ENCODE measurements at places on chromosomes 3 and 15.
A peak's percentile ranks its signal among the peaks of the same experiment; 100 is the strongest.

- no peak for DNase-seq
Measured at GRCh38 chr3:149850787-149851584, 38.0 kb downstream of the RNF13 start.

GRCh38 chr15:68407886-68408881 is 23.8 kb downstream of the ITGA11 start:
- DNase-seq: no peak

DNA sequence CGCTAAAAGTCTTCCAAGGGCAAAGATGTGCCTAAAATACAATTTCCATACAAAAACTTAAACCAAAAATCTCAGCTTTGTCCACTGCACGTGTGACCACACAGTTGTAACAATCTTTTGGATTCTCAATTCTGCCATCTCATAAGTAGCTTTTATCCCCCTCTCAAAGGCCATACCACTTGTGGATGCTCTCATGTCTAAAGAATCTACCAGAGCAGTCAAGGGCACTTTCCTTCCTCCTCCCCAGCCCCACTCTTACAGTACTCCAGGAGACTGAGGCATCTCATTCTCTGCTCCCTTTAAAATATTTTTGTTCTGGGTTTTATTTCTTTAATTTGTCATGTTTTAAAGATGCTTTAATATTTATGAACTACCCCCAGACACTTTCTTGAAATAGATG is 102.3 kb upstream of the PFN2 start:
- DNase-seq: no peak

- DNase-seq: no peak
Measured at GRCh38 chr3:13301286-13301987, 118.7 kb downstream of the NUP210 start.

DNA sequence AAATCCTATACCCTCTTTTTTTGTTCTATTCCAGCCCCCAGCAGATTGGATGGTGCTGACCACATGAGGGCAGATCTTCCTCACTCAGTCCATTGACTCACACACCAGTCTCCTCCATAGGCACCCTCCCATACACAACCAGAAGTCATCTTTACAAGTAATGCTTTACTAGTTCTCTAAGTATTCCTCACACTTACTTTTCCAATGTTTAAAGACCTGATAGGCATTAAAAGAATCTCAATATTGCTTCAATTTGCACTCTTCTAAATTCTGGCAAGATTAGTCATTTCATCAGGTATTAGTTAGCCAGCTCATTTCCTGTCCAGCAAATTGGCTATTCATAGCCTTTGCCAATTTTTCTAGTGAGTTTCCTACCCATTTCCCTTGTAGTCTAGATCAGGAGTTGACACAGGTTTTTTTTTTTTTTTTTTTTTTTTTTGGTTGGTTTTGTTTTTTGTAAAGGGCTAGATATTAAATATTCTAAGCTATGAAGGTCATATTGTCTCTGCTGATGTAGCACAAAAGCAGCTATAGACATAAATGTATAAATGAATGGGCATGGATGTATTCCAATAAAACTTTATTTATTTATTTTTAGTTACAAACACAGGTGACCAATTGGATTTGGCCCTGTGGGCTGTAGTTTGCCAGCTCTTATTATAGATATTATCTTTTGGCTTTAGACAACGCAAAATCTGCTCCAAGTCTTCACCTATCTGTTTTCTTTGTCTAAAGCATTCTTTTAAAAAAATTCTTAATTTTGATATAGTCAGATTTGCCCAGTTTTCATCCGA is 76.1 kb downstream of the ABHD5 start:
- no peak for DNase-seq

DNA sequence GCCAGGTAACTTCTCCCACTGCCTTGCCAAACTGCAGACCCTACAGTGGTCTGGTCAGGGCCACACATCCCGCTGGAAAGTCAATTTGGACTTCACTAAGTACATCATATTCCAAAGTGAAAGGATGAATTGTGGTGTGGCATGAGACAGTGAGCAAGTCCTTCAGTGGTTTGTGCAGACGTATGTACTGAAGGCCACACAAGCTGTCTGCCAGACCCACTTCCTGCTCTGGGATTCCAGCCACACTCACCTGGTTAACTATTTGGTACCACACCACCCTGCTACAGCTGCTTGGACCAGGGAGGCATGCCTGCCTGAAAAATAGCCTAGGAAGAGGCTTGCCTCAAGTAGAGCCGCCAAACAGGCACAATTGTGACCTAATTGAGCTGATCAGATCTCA is 94.1 kb upstream of the STRIT1 start:
- no peak for DNase-seq

DNA sequence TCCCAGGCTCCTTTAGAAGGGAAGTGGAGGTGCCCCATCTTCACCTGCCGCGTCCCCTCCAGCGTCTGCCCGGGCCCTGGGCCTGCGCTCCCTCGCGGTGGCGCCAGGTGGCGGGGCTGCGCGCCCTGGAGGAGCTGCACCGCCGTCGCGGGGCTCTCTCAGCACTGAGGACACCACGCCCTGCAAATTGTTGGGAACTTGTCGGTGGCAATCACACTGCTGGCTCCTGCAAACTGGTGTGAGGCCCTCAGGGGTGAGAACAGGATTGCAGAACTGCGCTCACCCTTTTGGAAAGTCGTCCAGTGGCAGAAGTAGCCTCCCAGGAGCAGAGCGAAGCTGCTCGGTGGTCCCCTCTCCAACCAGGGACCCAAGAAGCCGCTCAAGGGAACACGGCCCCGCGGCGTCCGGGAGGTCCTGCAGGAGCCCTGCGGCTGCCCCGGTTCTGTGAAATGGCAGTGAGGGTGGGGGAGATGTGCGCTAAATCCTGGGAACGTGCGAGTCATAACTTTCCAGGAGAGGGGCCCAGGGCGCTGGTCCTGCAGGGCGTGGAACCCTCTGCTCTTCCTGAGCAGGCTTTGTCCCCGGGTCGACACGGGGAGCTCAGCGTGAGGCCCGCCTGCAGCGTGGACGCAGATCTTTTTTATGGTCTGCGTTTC is 995 bp upstream of the LRRK1 start:
- DNase-seq: peak; percentile 27

GRCh38 chr15:51931638-51932037 is 39.9 kb downstream of the LEO1 start:
- no peak for DNase-seq

DNA sequence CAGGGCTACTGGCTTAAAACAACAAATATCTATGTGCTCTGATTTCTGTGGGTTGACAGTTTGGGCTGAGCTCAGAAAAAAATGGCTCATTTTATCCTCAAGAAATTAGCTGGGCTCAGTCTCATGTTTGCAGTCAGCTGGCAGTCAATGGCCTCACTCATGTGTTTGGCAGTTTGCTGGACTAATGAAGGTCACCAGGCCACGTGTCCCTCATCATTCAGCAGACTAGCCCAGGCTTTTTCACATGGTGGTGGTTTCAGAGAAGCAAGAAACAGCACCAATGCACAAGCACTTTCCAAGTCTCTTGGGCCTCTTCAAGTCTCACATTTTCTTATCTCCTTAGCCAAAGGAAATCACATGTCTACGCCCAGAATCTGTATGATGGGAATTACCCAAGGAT is 478.3 kb upstream of the PPP2R3A start:
- no peak for DNase-seq

- DNase-seq: no peak
Measured at GRCh38 chr3:122080207-122080587, 25.0 kb downstream of the CD86 start.

DNA sequence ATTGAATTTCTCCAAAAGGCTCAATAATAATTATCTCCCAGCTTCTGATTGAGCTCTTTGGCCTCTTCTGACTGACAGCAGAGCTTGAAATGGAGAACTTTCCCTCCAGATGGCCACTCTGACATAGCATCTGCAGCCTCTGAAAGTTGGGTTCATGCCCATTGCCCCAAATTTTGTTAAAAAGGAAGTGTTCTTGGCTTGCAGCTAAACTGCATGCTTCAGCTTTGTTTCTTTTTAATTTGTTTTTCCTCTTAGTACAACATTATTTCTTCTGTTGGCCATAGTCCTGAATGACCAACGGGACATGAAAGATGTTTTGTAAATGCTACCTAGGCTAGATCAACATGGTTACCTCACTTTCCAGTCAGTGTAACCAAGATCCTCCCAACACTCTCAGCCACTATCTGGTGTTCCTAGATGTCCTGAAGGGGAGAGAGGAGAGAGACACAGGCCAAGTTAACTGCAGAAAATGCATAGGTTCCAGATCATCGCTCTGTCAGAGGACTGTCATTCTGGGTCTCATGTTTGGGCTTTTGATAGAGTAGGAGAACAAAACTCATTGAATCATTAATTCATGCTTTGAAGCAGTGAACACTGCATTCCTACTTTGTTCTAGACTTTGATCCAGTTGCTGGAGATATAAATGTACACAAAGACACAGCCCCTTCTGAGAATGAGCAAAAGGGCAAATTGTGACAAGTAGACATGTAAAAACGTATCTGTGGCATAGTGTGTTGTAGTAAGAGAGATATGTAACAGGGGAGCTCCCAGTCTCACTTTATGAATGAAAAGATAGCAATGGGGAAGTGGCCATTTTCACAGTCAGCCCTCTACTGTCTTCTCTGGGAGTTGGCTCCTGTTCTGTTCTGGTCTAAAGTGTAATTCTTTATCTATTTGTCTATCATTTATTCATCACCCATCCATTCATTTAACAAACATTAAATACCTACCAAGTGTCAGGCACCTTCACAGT is 156.2 kb downstream of the ZNF621 start:
- DNase-seq: no peak

- DNase-seq: no peak
Measured at GRCh38 chr15:96119734-96120133, 210.8 kb upstream of the NR2F2 start.

DNA sequence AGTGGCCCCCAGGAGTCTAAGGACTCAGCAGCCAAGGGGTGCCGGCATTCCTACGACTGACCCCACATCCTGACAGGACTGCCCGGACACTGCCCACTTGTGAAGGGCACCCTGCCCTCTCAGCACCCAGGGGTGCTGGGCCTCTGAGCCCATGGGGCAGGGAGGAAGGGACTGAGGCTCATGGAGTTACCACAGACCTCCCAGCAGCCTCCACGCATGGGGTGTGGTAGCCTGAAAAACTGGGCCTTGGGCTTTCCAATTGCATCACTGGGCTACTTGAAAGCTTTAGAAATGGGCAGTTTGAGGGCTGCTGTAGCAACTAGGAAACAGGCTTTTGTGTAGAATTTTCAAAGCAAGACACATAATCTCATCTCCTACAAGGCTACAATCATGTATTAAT is 13.2 kb downstream of the TKT start:
- no peak for DNase-seq

- DNase-seq: no peak
Measured at GRCh38 chr3:140177943-140178342, 243.0 kb downstream of the CLSTN2 start.

DNA sequence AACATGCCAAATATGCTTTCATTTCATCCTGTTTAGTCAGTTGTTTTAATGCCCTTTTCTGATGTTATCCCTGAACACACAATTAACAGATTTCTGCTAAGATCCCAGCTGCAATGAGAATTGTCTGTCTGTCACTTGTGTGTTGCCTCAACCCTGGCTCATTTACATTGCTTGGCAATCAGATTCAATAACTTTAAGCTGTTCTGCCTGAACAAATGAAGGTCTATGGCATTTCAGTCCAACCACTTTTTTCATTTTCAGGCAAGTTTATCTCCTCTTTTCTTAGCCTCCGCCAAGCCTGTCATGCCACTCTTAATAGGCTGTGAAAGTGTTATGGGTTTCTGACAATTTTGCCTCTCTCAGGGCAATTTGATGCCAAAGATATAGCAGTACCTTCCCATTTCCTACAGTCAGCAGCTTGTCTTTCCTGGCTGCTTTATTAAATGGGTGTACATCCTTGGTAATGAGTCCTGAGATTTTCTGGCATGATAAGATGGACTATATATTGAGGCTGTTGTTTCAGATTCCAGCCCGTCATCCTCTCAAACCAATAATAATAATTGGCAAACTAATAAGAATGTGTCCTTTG is 68.7 kb upstream of the ADAMTS9 start:
- no peak for DNase-seq

GRCh38 chr15:32944431-32944830 is 226.6 kb downstream of the GREM1 start:
- no peak for DNase-seq

DNA sequence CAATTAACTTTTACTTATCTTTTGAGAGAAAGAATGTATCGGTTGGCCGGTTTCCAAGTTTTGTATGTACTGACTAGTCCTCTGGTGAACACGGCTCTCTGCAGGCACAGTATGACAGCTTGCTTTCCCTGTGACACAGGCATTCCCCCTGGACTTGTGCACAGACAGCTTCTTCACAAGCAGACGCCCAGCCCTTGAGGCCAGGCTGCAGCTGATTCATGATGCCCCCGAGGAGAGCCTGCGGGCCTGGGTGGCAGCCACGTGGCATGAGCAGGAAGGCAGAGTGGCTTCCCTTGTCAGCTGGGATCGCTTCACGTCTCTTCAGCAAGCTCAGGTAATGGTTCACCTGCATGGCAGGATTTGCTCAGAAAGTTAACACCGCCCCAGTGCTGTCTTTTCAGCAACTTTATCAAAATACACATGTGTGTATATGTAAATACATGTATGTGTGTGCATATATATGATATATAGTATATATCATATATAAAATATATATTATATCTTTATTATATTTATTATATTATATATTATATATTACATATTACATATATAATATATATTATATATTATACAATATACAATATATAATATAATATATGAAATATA is 25.5 kb downstream of the FAN1 start:
- DNase-seq: no peak

DNA sequence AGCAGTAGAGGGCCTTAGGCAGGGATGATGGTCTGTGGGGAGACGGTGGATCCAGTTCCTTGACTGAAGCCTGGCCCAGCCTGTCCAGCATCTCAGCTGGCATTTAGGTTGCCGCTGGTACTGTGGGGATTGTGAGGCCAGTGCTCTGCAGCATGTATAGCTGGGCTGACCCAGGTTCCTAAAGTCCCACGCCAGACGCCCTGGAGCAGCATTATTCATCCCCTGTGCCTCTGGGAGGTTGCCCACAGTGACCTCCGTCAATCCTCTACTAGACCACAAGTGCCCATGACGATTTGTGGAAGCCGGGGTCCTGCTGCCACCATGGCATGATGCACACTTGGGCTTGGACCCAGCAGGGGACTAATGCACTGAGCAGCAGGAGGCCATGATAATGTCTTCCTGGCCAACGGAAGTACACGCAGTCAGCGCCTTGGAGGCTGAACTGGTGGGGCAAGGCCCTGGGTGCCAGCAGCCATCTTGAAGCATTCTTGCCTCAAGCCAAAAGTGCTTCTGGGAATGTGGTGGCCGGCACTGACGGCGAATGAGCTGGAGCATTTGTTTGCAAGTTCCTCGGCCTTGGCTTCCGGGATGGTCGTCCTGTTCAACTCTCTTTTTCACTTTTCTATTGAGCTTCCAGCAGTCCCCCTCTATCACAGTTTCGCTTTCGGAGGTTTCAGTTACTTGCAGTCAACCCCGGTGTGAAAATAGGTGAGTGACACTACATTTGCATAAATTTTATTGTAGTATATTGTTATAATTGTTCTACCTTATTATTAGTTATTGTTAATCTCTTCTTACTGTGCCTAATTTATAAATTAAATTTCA is 949.4 kb downstream of the ROBO1 start:
- DNase-seq: no peak

Data from stimulated activated CD8-positive, alpha-beta memory T cell treated with anti-CD3 and anti-CD28 coated beads, Interleukin-4, amount 100 ng/mL, for 1 hour (primary cell).